Foreskin keratinocyte (primary cell): ENCODE measurements at places on chromosomes 5 and 9. TPM values are rescaled to one million over a fixed set of nuclear protein-coding genes. Genes with fewer than 3 reads are reported as not detected.

DNA sequence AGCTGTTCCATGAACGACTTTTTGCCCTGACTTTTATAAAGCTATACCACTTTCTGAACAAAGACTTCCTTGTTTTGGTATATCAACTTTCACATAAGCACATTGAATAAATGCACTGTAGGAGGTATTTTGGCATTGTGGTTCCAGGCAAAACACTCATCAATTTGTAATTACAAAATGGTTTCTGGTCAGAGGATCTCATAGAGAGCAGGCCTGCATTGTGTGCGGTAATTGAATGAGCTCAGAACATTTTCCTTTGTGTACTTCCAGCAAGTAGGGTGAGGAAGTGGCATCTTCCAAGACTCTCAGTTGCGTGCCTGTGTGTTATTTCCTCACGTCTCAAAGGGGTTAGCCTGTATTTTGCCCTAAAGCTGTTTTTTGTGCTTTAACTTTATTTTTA is 89.2 kb downstream of the PDE6A start:
- no peak for DNase-seq

- no peak for DNase-seq
Observed at GRCh38 chr5:91119981-91120850, 262.9 kb downstream of the ARRDC3 start.

GRCh38 chr9:22288661-22289060 is 158.0 kb upstream of the DMRTA1 start:
- no peak for DNase-seq

DNA sequence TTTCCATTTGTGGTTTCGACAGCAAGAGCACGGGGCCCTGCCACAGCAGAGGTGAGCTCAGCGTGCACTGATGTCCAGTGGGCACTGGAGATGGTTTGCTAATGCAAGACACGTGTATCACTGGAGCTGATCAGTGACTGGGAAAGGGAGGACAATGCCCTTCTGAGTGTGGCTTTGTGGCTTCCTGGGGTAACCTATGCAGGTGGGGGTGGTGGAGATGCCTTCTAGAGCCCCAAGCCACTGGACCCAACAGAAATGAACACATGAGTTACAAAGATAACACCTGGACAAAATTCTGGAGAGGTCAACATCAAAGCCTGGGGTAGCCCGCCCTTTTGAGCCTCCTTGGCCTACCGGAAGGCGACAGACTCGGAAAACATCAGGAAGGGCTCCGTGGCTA is 261.3 kb downstream of the CRB2 start:
- DNase-seq = no peak

Gene TNFSF15
- polyA plus RNA-seq = 0.40 and 1.0 TPM in 2 replicates
